ENCODE measurements at places on chromosomes 5 and 9. TPM values are rescaled to one million over a fixed set of nuclear protein-coding genes. Genes with fewer than 3 reads are reported as not detected.

CMYA5 gene
- total RNA-seq = 0.31 TPM

YIPF5 gene
- 43.4 TPM for total RNA-seq

SLC34A3 gene
- total RNA-seq = not detected

DNA sequence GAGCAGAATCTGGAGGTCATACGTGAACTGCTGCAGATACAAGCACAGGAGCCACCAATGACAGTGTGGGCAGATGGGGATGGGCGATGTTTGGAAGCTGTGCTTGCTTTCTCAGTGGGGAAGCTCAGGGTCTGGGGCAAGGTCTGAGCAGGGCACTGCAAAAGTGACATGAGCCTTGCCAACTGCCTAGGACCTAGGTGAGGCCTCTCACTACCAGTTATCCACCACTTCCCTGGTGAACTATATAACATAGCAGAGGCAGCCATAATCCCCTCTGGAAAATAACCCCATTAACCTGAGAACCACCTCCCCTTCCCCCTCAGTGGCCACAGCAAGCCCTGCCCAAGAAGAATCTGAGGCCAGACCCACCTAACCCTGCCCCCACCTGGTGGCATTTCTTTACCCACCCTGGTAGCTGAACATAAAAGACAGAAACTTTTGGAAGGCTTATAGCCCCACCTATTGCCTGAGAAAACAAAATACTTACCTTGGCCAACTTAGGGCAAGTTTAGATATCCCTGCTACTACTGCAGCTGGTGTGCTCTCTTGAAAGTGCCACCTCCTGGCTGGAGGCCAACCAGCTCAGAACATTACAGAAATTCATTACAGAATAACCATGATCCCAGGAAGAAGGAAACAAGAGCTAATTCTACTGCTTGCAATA lies 18.8 kb upstream of the SPEF2 start:
- no peak overlapping the region for H3K4me3 ChIP-seq
- no peak for DNase-seq
- H3K27me3 ChIP-seq = no peaks in the 10 kb centered on the region
- no peaks in the 10 kb centered on the region for H3K36me3 ChIP-seq
- H3K4me1 ChIP-seq = no peaks in the 10 kb centered on the region

DNA sequence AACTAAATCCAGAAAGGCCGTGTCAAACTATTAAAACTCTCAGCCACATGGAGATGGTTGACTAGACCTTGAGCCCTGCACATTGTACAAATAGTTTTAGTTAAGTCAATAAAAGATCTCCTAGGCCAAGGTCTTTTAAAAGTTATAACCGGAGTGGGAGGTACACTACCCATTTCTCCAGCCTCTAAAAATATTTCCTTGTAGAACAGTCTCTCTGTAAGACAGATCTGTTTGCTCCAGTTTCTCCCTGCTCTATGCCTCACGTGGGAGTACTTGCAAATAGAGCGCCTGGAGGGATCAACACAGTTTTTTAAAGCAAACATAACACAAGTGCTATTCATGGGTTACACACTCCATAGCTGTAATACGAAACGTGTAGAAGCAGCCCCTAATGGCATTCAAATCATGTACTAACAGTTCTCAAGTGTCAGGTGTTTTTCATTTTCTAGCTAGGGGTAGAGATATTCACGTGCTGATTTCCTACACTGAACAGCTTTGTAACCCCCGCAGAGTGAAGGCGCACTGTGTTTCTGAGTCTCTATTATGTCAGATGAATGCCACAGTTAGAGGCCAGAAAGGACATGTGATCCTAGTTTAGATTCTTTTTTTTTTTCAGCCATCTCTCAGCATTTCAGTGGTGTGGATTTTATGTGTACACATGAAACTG lies 703.4 kb upstream of the GRAMD2B start:
- H3K4me3 ChIP-seq = no peak overlapping the region
- DNase-seq = no peak
- H3K27me3 ChIP-seq = no peaks in the 10 kb centered on the region
- peaks cover 5% of the 10 kb centered on the region for H3K4me1 ChIP-seq
- H3K36me3 ChIP-seq = no peaks in the 10 kb centered on the region
